NCI-H748 treated with DMSO at 0.1 percent for 48 hours (cell line): ENCODE measurements at places on chromosomes 16 and 17.

- DNase-seq: no peak
Measured at GRCh38 chr17:32525122-32525521, 38.3 kb downstream of the CDK5R1 start.

- peak; percentile 20 for DNase-seq
Measured at GRCh38 chr17:82358465-82359350, at the start of gene TEX19. TEX19 (plus strand) TSS chr17:82359247; CDS start chr17:82362151, 2,904 bp downstream.

DNA sequence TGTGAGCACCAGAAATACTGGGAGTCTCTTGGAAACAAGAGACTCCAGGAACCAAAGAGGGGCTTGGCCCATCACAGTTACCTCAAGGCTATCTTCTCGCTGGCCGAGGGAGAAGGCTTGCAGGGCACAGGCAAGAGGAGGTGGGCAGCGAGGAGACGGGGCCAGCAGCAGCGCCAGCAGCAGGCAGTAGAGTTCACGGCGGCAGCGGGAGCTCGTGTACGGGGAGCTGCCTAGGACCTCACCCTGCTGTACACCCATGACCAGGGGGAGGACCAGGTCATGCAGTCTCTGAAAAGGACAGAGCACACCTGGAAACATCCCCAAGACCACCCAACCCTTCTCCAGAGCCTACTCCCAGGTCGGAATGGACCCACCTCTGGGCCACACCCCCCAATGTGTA, 30.8 kb downstream of the PELP1 start:
- no peak for DNase-seq

DNA sequence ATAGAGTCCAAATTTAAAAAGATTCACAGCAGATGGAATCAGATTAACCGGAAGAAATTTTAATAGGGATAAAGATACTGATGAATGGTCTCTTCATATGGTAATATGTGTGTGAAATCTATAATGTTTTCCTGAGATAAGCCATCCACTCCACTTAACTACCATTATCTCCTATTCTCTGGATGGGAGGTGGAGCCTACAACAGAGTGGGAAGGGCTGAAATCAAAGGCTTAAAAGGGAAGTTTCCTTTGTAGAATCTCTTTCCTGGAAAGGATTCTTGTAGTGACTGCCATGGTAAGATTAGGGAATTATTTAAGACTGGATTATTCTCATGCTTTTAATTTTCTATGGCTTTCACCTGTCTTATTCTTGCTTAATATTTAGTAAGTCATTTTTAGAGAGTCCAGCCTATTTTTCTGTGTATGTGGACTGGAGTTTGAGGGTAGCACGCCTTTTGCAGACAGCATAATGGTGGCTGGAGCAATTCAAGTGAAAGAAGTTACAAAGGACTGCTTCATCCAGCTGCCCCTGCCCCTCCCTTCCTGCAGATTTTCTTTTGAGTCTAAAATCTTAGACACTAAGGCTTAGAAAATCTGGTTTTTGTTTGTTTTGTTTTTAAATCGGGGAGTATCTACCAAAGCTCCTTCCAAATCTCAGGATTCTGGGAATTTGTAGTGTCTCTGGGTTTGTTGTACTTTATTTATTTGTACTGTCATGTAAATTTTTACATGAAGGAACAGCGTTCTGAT, 26.5 kb downstream of the KAT7 start:
- DNase-seq: no peak

GRCh38 chr16:27402964-27403600, 1.1 kb downstream of the IL21R start:
- DNase-seq: no peak
